ENCODE measurements at places on chromosomes 1 and 21.

- DNase-seq: no peak
Measured at GRCh38 chr1:203036135-203036534, 9.8 kb downstream of the PPFIA4 start.

- DNase-seq: no peak
Measured at GRCh38 chr1:214135886-214136285, 145.1 kb upstream of the SMYD2 start.

DNA sequence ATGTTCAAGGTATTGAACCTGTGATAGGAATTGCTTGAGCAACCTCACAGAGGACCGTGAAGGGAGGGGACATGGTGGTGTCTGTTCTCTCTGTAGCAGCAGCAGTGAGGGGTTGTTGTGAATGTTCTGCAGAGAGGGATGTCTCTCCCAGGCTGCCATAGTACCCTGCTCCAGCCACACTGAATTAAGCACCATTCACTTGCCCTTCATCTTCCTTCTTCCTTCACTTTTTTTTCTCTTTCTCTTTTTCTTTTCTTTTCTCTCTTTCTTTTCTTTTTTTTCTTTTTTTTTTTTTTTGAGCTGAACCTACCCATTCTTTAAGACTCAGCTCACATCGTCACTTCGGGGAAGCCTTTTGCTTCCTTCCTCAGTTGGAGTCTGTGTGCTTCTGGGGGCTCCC is 89.5 kb downstream of the CNIH3 start:
- DNase-seq: no peak

GRCh38 chr1:234488054-234489006 is 9.4 kb upstream of the TARBP1 start:
- DNase-seq: no peak

- no peak for DNase-seq
Measured at GRCh38 chr1:29683472-29683871, 447.1 kb downstream of the PTPRU start.

- DNase-seq: no peak
Measured at GRCh38 chr21:35075546-35075945, 26.4 kb upstream of the RUNX1 start.

- no peak for DNase-seq
Measured at GRCh38 chr1:166907051-166907450, 31.0 kb upstream of the TADA1 start.

DNA sequence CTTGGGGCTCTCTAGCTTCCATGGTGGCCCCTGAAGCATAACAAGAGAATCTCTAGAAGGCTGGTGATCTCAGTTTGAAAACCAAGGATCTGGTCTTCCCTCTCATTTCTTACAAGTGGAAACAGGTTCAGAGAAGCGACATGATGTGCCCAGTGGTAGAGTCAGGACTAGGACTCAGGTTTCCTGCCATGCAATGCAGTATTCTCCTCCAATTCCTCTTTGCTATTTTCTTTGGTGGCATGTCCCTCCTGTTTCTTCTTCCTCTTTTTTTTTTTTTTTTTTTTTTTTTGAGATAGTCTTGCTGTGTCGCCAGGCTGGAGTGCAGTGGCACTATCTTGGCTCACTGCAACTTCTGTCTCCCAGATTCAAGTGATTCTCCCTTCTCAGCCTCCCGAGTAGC is 195.6 kb upstream of the C1orf105 start:
- no peak for DNase-seq

- no peak for DNase-seq
Measured at GRCh38 chr21:17436626-17437111, 76.2 kb upstream of the CXADR start.
